CD4-positive, CD25-positive, alpha-beta regulatory T cell (primary cell): ENCODE measurements at places on chromosomes 12 and 14. TPM values are rescaled to one million over a fixed set of nuclear protein-coding genes. Genes with fewer than 3 reads are reported as not detected.
A peak's percentile ranks its signal among the peaks of the same experiment; 100 is the strongest.

- H3K36me3 ChIP-seq = peaks cover 3% of the 10 kb centered on the region
- DNase-seq = no peak
- peak overlapping the region; percentile 17 for H3K4me3 ChIP-seq
Measured at GRCh38 chr14:63902375-63902976, 49.7 kb downstream of the SYNE2 start.

- DNase-seq = no peak
- no peaks in the 10 kb centered on the region for H3K4me1 ChIP-seq
- H3K27ac ChIP-seq = no peak overlapping the region
- H3K4me3 ChIP-seq = no peak overlapping the region
Measured at GRCh38 chr12:103279444-103279843, 216.3 kb downstream of the C12orf42 start.

DNA sequence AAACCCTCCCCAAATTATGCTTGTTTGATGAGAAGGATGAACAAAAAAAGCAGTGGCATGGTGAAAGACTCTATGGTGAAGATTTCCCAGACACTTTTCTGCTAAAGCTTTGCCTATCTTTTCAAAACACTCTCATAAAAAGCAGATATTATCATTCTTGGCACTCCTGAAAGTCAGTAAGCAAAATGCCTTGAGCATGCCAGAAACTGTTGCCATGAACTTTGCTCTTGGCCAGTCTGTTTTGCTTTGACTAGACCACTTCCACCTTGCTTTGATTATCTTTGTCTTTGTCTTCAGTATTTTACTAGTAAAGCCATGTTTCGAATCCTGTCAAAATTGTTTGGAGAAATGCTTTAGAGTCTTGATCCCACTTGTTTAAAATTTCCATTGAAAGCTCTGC lies 110.4 kb downstream of the CNTN1 start:
- no peak for DNase-seq
- H3K4me3 ChIP-seq = no peak overlapping the region
- no peaks in the 10 kb centered on the region for H3K36me3 ChIP-seq
- H3K27ac ChIP-seq = no peak overlapping the region
- no peaks in the 10 kb centered on the region for H3K27me3 ChIP-seq

DNA sequence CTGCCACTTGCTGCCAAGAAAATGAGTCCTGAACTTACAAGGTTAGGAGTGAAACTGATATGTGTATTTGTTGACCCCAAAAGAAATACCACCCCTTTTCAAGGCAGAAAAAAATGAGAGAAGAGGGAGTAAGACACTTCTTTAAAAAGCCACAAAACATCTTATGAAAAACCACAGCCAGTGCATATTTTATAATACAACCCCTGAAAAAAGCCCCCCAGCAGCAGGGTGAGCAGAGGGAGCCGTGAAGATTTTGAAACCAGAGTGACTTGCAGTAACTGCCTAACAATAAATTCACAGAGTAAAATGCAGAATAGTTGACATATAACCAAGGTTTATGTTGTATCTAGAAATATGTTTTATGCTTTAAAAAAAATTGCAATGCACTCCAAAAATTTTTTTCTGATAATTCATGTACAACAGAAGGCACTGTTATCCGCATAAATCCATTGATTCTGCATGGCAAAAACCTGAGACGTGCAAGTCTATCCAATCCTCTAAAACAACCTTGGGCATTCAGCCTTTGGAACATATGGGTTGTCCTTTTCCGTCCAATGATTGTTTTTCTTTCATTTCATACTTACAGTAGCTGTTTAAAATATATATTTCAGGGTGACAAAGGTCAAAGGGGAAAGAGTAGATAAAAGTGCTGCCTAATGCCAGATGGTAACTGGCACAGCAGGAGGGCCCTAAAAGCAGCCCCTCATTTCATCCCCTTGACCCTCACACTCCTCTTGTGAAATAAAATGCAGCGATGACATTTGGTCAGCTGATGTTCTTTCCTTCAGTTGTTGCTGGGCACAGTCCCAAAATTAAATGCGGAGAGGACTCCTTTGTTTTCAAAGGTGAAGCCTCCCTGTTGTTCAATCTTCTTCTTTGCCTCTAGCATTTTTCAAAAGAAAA lies 65.3 kb downstream of the IPO8 start:
- H3K4me3 ChIP-seq = no peak overlapping the region
- H3K36me3 ChIP-seq = peaks cover 52% of the 10 kb centered on the region
- H3K4me1 ChIP-seq = no peaks in the 10 kb centered on the region

GRCh38 chr12:104455578-104456416 lies 951 bp upstream of the CHST11 start:
- peaks cover 33% of the 10 kb centered on the region for H3K4me1 ChIP-seq
- no peaks in the 10 kb centered on the region for H3K36me3 ChIP-seq
- DNase-seq = no peak
- no peaks in the 10 kb centered on the region for H3K27me3 ChIP-seq
- H3K4me3 ChIP-seq = peak overlapping the region; percentile 68
- H3K27ac ChIP-seq = no peak overlapping the region

CAPZA3 gene
- not detected for polyA plus RNA-seq

- H3K27ac ChIP-seq = no peak overlapping the region
- no peak for DNase-seq
- H3K4me3 ChIP-seq = no peak overlapping the region
- no peaks in the 10 kb centered on the region for H3K27me3 ChIP-seq
- H3K36me3 ChIP-seq = no peaks in the 10 kb centered on the region
Measured at GRCh38 chr12:1834186-1834925, 14.0 kb downstream of the LRTM2 start.

CLEC1A gene
- polyA plus RNA-seq = not detected

- no peaks in the 10 kb centered on the region for H3K4me1 ChIP-seq
- H3K27me3 ChIP-seq = no peaks in the 10 kb centered on the region
- peaks cover 75% of the 10 kb centered on the region for H3K36me3 ChIP-seq
- no peak overlapping the region for H3K27ac ChIP-seq
- DNase-seq = peak; percentile 22
Measured at GRCh38 chr14:75088566-75089373, 19.3 kb downstream of the ZC2HC1C start.

MMP14 gene
- not detected for polyA plus RNA-seq

GRCh38 chr14:100767003-100767787 lies 40.5 kb downstream of the DLK1 start:
- H3K27ac ChIP-seq = no peak overlapping the region
- DNase-seq = no peak
- no peaks in the 10 kb centered on the region for H3K4me1 ChIP-seq
- H3K27me3 ChIP-seq = no peaks in the 10 kb centered on the region
- no peak overlapping the region for H3K4me3 ChIP-seq
- H3K36me3 ChIP-seq = no peaks in the 10 kb centered on the region

ANKS1B gene
- 15.9 TPM for polyA plus RNA-seq

FGF23 gene
- not detected for polyA plus RNA-seq

DNA sequence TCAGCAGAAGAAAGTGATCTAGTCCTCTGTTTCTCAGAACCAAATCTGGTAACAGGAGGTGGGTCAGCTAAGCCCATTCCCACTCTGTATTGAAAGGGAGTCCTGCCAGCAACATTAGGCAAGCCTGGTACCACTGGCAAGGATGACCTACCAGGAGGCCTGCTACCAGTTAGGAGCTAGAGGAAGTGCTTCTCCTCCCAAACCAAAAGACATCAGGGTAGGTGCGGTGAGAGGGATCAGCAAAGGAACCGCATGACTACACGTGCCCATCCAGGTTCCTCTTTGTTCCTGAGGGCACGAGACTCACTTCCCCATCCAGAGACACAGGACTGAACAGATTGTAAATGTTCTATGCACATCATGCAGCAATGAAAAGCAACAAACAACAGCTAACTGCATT lies 2.8 kb downstream of the KLRC4 start:
- H3K27me3 ChIP-seq = peaks cover 10% of the 10 kb centered on the region
- H3K36me3 ChIP-seq = no peaks in the 10 kb centered on the region
- no peaks in the 10 kb centered on the region for H3K4me1 ChIP-seq
- H3K27ac ChIP-seq = no peak overlapping the region

OTOGL gene
- polyA plus RNA-seq = not detected
